Activated T-helper 17 cell treated with anti-CD3 and anti-CD28 coated beads, Interleukin-2, amount 50 U/mL, for 72 hours (primary cell): ENCODE measurements at places on chromosomes 2 and 18.
A peak's percentile ranks its signal among the peaks of the same experiment; 100 is the strongest.

- ATAC-seq = no peak
- no peaks in the 10 kb centered on the region for H3K36me3 ChIP-seq
- no peak overlapping the region for H3K4me3 ChIP-seq
- no peak overlapping the region for H3K27ac ChIP-seq
- peaks cover 5% of the 10 kb centered on the region for H3K4me1 ChIP-seq
These were observed 72.3 kb downstream of the RTP5 start for GRCh38 chr2:241941691-241942301.

GRCh38 chr18:74139411-74139810, 8.2 kb downstream of the FBXO15 start:
- peak overlapping the region; percentile 76 for H3K4me3 ChIP-seq
- peaks cover 22% of the 10 kb centered on the region for H3K27me3 ChIP-seq
- H3K4me1 ChIP-seq = peaks cover 20% of the 10 kb centered on the region
- H3K36me3 ChIP-seq = no peaks in the 10 kb centered on the region

DNA sequence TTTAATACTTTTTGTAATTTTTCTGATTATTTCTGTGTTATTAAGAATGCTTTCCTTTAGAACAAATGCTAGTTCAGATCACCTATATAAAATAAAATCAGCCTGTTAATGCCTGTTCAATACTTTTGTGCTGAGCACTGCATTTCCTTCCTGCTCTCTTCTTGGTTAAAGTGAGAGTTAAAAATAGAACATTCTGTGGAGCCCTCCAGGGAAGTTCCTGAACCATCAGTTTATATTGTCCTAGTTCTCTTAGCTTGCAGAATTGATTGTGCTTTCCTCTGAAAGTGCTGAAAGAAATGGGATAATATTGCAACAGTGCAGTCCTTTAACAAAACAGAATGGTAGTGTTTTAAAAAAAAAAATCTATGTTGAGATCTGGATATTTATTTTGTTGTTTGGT, 74.6 kb upstream of the UBXN4 start:
- H3K4me1 ChIP-seq = peaks cover 10% of the 10 kb centered on the region
- no peak overlapping the region for H3K27ac ChIP-seq
- peaks cover 59% of the 10 kb centered on the region for H3K36me3 ChIP-seq
- ATAC-seq = no peak
- no peak overlapping the region for H3K4me3 ChIP-seq
- H3K27me3 ChIP-seq = no peaks in the 10 kb centered on the region

- no peaks in the 10 kb centered on the region for H3K4me1 ChIP-seq
- ATAC-seq = no peak
- H3K4me3 ChIP-seq = no peak overlapping the region
- no peaks in the 10 kb centered on the region for H3K27me3 ChIP-seq
- no peaks in the 10 kb centered on the region for H3K36me3 ChIP-seq
These were observed 199.4 kb downstream of the LRRTM1 start for GRCh38 chr2:80105015-80105640.

DNA sequence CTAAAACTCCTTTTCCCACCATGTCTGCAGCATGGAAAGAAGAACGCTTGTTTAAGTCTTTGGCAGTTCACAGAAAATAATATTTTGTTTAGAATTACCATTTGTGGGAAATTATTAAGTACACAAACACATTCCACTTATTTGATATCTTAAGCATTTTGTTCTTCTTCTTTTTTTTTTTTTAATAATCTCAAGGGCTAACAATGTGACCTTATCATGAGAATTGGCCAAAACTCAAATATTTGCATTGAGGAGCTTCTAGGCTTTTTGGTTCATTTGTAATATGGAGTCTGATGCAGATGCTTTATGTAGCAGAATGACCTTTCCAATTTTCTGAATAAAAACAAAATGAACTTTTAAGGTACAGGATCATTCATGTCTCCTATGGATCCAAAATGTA, 555.0 kb downstream of the ZEB2 start:
- H3K36me3 ChIP-seq = no peaks in the 10 kb centered on the region
- no peaks in the 10 kb centered on the region for H3K4me1 ChIP-seq
- no peak for ATAC-seq
- H3K4me3 ChIP-seq = no peak overlapping the region

GRCh38 chr2:105184420-105184819, 57.1 kb upstream of the GPR45 start:
- no peak overlapping the region for H3K27ac ChIP-seq
- no peaks in the 10 kb centered on the region for H3K4me1 ChIP-seq
- no peak for ATAC-seq
- peaks cover 25% of the 10 kb centered on the region for H3K27me3 ChIP-seq
- H3K4me3 ChIP-seq = no peak overlapping the region

GRCh38 chr18:36693931-36694620, 134.7 kb downstream of the TPGS2 start:
- no peak for ATAC-seq
- H3K4me1 ChIP-seq = no peaks in the 10 kb centered on the region
- H3K36me3 ChIP-seq = no peaks in the 10 kb centered on the region
- H3K27ac ChIP-seq = no peak overlapping the region
- no peak overlapping the region for H3K4me3 ChIP-seq

DNA sequence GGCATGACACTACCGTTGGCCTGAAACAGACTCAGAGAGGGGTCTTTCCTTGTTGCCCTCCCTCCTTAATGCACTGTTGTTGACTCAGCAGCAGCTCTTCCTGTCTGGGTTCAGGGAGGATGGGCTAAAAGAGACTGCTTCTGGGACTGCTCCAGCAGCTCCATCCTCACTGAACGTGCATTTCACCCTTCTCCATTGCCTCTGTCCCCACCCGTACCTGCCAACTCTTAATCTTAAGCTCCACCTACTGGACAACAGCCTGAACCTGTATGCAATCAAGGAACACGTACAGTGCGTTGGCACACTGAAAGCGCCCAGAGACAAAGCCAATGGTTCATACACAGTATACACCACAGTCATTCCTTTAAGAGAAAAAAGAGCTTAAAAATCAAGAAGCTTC, 230.8 kb upstream of the RAB6C start:
- H3K27me3 ChIP-seq = peaks cover 7% of the 10 kb centered on the region
- H3K27ac ChIP-seq = no peak overlapping the region
- H3K4me1 ChIP-seq = no peaks in the 10 kb centered on the region
- no peak overlapping the region for H3K4me3 ChIP-seq
- ATAC-seq = no peak

DNA sequence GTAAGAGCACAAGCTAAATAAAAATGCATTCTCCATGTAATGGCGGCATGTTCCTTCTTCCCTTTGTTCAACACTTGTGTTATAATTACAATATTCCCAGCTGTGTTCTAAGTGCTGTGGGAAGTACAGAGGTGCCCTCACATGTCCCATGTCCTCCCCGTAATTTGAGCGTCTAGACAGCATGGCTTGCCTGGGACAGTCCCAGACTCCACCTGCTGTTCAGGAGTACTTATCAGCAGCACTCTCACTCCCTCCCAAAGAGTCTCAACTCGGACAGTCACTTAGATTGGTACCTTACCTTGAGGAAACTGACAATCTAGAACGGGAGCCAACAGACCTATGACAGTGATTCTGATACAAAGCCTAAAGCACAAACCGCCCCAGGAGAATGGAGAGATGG, 370.5 kb downstream of the EIPR1 start:
- H3K36me3 ChIP-seq = no peaks in the 10 kb centered on the region
- peaks cover 38% of the 10 kb centered on the region for H3K27me3 ChIP-seq
- no peak for ATAC-seq
- no peak overlapping the region for H3K27ac ChIP-seq

DNA sequence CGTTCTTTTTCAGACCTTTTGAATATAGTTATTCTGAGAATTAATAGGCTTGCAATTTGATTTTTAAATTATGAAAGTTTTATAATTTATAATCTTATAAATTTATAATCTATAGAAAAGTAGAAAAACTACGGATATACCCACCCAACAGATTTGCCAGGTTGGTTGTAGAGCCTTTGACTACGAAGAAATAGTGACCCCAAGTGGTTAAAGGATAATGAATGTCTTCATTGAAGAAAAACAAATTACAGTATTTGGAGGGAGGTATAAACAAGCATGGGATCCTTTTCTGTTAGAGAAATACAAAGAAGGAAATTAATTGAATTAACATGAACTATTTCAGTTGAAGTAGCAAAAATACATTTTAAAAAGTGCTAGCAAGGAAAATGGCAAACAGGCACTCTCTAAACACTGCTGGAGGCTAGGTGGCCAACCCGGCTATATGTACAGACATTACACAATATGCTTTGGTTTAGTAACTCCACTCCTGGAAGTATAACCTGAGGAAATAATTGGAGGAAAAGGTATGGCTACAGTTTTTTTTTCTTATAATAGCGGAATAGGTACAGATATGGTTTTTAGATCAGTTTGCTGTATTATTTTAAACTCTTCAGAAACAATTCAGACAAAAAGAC, 110.9 kb downstream of the MIB1 start:
- peaks cover 77% of the 10 kb centered on the region for H3K36me3 ChIP-seq
- no peak overlapping the region for H3K27ac ChIP-seq
- H3K4me1 ChIP-seq = peaks cover 6% of the 10 kb centered on the region
- ATAC-seq = no peak

GRCh38 chr18:46141199-46141598, 37.0 kb downstream of the HAUS1 start:
- no peak overlapping the region for H3K27ac ChIP-seq
- H3K4me3 ChIP-seq = no peak overlapping the region
- ATAC-seq = no peak
- no peaks in the 10 kb centered on the region for H3K36me3 ChIP-seq

DNA sequence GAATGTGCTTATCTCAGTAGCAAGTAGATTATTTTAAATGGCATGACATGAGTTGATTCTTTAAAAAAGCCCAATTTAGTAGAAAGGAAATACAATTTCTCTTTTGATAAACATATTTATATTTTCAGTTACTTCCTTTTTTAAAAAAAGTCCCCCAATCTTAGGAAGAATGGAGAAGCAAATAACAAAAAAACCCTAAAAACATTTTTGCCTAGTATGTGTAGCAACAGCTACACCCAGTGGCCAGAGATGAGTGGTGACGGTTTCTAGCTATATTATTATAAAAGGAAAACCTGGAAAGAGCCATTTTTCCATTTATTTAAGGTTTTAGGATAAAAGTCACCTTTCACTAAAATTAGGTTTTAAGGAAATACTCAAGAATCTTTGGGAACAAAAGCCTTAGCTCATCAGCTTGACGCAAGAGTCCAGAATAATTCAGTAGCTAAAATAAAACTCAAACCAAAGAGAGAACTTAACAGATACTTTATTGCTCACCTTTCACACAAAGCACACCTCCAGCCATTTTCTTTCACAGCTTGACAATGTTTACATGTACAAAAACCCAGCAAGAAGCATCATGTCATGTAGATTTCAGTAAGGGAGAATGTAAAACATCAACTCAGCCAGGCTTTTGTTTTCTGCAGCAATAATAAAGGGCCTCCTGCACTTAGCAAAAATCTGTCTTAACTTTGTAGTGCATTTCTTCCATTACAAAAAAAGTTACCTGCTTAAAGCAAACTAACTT, 15.7 kb downstream of the FAM98A start:
- H3K4me1 ChIP-seq = peaks cover 6% of the 10 kb centered on the region
- peaks cover 60% of the 10 kb centered on the region for H3K36me3 ChIP-seq
- no peaks in the 10 kb centered on the region for H3K27me3 ChIP-seq
- ATAC-seq = no peak

- H3K27me3 ChIP-seq = peaks cover 13% of the 10 kb centered on the region
- H3K36me3 ChIP-seq = no peaks in the 10 kb centered on the region
- H3K4me1 ChIP-seq = no peaks in the 10 kb centered on the region
- ATAC-seq = peak; percentile 12
- no peak overlapping the region for H3K4me3 ChIP-seq
- no peak overlapping the region for H3K27ac ChIP-seq
These were observed 64.4 kb downstream of the GREB1 start for GRCh38 chr2:11598228-11598731.

DNA sequence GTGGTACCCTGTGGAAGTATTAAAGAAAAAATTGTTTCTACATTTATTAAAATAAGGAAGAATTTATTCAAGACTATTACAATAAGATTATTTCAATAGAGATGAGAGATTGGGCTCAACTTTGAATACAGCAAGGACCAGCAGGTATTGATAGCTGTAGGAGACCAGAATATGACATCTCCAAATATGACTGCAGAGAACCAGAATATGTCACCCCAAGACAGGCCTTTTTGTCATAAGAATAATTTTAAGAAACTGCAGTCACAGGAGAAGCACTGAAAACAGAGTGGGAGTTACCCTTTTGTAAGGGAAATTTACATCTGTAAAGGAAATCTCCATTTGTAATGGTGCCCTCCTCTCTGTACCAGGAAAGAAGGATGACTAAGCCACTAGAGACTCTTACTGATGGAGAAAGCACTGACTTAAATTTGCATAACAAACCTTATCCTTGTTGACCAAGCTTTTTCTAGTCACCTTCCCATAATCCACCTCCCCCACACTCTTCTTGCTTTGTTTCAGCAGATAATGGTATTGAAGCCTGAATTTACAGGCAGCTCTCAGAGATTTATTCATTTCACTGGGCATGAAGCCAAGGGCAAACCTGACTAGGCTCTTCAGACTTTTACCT, 145.1 kb upstream of the RMP24 start:
- no peak overlapping the region for H3K4me3 ChIP-seq
- no peaks in the 10 kb centered on the region for H3K36me3 ChIP-seq
- peak; percentile 92 for ATAC-seq
- H3K27me3 ChIP-seq = peaks cover 24% of the 10 kb centered on the region
- H3K27ac ChIP-seq = no peak overlapping the region

- no peaks in the 10 kb centered on the region for H3K36me3 ChIP-seq
- H3K27ac ChIP-seq = no peak overlapping the region
- no peaks in the 10 kb centered on the region for H3K4me1 ChIP-seq
- H3K4me3 ChIP-seq = no peak overlapping the region
These were observed 617.0 kb downstream of the LRP1B start for GRCh38 chr2:141513853-141514252.

DNA sequence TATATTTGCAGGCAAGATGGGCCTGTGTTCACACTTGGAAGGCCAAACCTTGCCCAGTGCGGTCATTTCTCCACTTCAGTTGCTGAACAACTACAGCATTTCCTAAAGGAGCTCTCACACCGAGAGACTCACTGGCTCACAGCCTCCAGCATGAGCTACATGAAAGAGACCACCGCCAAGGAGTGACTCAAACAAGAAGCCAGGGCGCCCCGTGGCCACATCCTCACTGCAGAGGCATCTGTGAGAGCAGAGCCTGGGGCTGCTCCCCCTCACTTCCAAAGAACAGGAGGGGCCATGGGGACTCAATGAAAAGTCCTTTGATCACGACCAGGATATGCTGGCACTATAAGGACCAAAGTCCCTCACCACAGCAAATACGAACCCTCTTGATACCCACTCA, 50.0 kb downstream of the TMEM163 start:
- H3K27me3 ChIP-seq = no peaks in the 10 kb centered on the region
- ATAC-seq = peak; percentile 94
- peak overlapping the region; percentile 67 for H3K4me3 ChIP-seq
- no peaks in the 10 kb centered on the region for H3K36me3 ChIP-seq
- H3K27ac ChIP-seq = peak overlapping the region; percentile 53
- peaks cover 65% of the 10 kb centered on the region for H3K4me1 ChIP-seq
